Colonic mucosa (tissue), 4 donors: ENCODE measurements at places on chromosomes 7 and 10.
A peak's percentile ranks its signal among the peaks of the same experiment; 100 is the strongest.

DNA sequence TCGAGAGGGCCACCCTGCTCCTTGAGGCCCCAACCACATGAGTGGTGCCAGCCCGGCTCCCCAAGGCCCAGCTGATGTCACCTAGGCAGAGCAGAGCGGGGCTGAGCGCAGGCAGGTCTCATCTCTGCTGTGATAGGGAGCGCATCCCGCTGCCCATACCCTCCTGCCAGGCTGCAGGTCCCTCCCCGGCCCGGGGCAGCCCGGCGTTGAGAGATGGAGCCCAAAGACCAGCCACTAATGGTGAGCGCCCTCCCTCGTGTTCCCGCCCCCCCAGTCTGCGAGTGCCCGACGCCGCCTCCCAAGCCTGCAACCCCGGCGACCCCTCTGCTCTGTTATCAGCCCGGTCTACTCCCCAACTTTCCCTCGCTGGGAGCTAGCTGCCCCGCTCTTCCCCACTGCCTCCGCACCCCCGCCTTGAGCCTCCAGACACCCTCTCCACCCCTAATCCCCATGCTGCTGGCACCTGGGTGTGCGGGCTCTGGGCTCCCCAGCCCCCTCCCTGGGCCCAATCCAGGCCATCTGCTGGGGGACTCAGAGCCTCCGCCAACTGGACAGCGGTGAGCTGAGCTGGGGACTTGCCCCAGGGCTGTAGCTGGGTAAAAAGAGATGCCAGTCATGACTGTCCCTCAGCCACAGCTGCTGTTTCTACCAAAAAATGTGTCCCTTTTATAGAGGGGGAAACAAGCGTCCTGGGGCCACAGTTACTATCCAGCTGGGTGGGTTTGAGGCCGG, 19.7 kb upstream of the CHST12 start:
- no peak for DNase-seq

GRCh38 chr10:132585732-132586722, 48.4 kb downstream of the INPP5A start:
- DNase-seq: peak; percentile 21

DNA sequence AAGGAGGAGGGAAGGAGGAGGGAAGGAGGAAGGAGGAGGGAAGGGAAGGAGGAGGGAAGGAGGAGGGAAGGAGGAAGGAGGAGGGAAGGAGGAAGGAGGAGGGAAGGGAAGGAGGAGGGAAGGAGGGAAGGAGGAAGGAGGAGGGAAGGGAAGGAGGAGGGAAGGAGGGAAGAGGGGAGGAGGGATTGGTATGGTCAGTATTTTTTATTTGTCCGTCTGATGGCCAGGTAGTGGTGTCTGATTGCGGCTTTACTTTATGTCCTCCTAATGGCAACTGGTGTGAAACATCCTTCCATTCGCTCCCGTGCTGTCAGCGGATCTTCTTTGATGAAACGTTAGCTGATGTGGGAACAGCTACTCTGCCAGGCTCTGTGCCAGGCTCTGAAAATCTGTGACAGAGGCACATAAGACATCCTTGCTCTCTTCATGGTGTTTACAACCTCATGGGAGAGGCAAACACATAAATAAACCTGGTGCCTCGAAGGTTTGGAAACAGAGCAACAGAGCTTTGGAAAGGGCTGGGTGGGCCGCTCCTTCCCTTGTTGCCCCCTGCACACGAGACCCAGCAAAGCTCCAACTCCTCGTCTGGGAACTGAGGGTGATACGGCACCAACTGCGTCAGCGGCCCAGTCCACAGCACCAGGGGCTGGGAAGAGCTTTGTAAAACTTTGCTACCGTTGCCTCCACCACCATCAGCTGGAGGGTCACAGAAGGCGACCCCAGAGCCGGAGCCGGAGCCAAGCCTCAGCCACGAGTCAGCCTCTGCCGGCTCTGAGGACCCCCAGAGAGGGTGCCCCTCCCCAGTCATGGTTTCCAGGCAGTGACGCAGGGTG, 40.3 kb downstream of the PDGFA start:
- no peak for DNase-seq

DNA sequence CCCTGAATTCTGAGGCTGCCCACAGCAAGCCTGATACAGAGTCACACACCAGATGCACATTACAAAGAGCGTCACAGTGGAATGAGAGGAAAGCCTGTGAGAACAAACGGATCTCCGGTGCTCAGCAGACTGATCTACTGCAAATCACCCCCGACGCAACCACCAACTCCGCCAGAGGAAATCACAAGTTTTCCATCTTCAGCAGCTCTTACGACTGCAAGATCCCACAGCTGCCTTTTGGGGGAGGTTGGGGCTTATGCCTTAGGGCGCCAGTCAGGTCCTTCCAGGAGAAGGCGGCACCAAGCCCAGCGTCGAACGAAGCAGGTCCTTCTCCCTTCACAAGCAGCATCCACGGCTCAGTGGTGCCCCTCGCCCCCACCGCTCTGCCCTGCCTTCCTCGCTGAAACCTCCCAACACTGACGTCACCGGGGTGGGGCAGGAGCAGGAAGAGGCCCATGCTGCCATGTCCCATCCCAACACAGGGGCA, 32.5 kb downstream of the PTPRN2 start:
- no peak for DNase-seq

GRCh38 chr7:108147031-108147563, 16.9 kb upstream of the LAMB4 start:
- no peak for DNase-seq

- DNase-seq: no peak
Observed at GRCh38 chr7:49780953-49781352, 7.5 kb downstream of the VWC2 start.

GRCh38 chr7:42210333-42210732, 26.7 kb downstream of the GLI3 start:
- no peak for DNase-seq

DNA sequence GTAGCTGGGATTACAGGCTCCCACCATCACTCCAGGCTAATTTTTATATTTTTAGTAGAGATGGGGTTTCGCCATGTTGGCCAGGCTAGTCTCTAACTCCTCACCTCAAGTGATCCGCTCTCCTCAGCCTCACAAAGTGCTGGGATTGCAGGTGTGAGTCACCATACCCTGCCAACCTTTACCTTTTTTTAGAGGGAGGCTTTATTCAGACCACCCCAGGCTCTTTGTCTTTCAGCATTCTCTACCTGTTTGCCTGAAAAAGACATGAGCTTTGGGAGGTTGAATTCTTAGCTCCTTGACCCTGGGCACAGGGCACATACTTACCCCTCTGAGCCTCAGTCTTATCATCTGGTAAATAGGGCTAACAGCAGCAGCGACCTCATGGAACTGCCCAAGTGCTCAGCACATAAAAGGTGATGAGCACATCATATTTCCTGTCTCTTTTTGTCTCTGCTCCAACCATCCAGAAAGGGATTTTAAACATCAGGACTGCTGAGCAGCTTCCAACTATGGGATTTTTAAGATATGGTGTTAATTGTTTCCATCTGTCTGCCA, 17.0 kb downstream of the FRMPD2 start:
- no peak for DNase-seq

- no peak for DNase-seq
Observed at GRCh38 chr10:70652761-70653657, 19.3 kb upstream of the ADAMTS14 start.

GRCh38 chr10:113518415-113518814, 34.4 kb upstream of the HABP2 start:
- DNase-seq: no peak

GRCh38 chr10:15181576-15182156, 13.2 kb upstream of the NMT2 start:
- no peak for DNase-seq

DNA sequence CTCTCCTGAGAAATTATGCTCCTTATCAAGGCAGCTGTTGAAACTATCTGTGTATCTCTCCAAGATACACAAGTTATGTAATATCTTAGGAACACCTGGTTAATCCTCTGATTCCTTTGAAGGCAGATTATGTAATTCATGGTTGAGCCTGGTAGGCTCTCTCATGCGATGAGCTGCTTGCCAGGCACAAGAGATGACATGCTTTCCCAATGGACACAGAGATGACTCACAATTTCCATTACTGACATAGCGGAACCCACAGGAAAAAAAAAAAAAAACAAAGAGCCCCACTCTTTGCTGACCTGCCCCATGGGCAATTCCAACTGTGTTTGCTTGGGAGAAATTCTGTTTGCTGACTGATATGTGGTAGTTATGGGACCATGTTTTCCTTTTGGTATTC, 736.4 kb upstream of the PHF14 start:
- DNase-seq: no peak

DNA sequence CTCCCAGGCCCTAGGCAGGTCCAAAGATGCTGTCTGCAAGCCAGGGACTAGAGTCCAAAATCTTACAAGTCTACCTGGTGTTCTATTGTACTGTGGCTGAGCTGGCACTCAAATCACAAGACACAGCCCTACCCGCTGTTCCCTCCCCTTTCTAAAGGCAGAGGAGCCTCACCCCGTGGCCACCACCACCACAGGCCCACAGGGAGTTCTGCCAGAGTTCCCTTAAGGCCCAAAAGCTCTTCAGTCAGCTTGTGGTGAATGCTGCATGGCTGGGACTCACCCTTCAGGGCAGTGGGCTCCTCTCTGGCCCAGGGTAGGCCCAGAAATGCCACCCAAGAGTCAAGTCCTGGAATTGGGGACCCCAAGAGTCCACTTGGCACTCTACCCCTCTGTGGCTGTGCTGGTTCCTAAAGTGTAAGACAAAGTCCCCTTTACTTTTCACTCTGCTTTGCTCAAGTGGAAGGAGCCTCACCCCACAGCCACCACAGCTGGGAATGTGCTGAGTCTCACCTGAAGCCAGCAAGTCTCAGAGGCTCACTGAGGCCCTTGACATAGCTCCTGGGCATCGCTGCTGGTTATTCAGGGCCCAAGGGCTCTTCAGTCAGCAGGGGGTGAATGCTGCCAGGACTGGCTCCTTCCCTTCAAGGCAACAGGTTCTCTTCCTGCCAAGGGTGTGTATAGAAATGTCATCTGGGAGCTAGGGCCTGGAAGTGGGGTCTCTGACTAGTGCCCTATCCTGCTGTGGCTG, 48.8 kb upstream of the PSAP start:
- DNase-seq: no peak

- DNase-seq: no peak
Observed at GRCh38 chr7:102119213-102119651, 167.4 kb upstream of the SH2B2 start.

GRCh38 chr10:13924040-13924725, 337.4 kb downstream of the PRPF18 start:
- no peak for DNase-seq

GRCh38 chr7:113608782-113609181, 310.0 kb downstream of the PPP1R3A start:
- DNase-seq: no peak

GRCh38 chr7:135801877-135802276, 53.3 kb upstream of the FAM180A start:
- DNase-seq: no peak

- no peak for DNase-seq
Observed at GRCh38 chr10:21463436-21463835, 62.0 kb downstream of the SKIDA1 start.

DNA sequence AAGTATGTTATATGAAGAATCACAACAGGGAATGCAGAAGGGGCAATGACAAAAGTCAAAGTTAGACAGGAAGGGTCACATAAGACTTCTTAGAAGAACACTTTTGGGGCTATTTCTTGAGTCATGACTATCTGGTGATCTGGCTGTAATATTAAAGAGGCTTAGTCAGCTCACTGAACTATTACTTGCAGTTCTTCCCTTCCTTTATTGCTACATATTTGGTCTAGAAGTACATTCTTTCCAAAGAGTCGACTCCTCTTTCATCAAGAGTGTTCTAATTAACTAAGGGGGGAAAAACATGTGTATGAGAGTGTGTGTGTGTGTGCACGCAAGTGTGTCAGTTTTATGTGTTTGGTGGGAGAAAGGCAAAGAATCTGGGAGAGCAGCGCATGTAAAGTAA, 247.3 kb upstream of the LRRTM3 start:
- DNase-seq: no peak

- no peak for DNase-seq
Observed at GRCh38 chr10:127990846-127991542, 84.1 kb downstream of the PTPRE start.

- DNase-seq: no peak
Observed at GRCh38 chr7:103592844-103593243, 146.8 kb upstream of the SLC26A5 start.

DNA sequence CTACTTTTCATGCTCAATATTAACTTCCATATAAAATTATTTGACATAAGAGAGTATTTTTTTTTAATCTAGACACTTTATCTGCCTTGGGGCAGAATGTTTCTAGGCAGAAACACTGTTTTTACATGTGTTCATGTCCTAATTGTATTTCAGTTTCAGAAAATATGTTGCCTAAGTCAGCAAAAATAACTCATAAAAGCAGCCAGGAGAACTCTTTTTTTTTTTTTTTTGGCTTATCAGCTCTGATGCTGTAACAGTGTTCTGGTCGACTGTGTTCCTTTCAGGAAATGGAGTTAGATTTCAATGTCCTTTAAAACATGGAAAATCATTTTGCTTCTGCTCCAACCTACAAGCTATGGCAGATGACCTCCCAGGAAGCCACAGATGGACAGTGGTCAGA, 63.2 kb upstream of the OPALIN start:
- no peak for DNase-seq

- no peak for DNase-seq
Observed at GRCh38 chr10:4691301-4691700, 134.7 kb upstream of the AKR1E2 start.

DNA sequence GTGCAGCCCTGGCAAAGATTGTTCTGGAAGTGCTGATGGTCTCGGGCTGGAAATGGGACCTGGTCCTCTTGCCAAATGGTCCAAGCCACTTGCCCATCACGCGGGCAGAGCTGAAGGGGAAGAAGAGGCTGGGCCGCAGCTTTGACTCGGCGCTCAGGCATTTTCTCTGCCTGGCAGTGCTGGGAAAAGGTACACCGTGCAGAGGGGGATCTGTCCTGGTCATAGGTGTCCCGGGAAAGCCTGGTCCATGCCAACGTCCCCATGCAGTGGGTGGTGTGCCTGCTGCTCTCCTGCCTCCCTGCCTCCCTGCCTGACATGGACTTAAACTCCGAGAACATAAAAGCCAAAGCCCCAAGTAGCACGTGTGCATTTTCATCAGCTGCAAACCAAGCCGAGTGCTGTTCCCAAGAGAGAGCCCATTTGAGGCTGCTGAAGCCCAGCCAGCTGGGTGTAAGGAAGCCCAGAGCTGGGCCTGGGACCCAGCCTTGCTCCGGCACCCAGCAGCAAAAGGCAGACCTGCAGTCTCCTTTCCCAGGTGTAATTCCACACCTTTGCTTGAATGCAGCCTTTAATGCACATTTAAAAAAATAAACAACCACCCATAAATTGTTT, 72.7 kb downstream of the TCERG1L start:
- no peak for DNase-seq

DNA sequence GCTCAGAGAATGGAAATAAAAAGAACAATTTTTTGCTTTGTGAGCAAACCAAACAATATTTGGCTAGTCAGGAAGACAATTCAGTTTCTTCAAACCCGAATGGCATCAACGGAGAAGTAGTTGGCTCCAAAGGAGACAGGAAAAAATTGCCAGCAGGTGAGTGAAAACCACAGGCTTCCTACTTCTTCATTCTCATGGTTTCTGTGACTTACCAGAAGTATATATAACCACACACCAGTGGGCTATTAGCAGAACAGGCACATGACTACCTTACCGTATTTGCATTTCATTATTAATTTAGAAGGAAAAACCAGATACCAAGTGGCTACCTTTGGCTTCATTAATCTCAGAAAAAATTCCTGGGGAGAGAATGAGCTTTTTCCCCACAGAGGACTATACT, 8.8 kb downstream of the TDRD1 start:
- DNase-seq: no peak

- no peak for DNase-seq
Observed at GRCh38 chr7:83117466-83117865, 45.2 kb downstream of the PCLO start.

GRCh38 chr10:43013065-43013464, 63.8 kb upstream of the RET start:
- DNase-seq: no peak
